ENCODE measurements at places on chromosomes 16 and 17. TPM values are rescaled to one million over a fixed set of nuclear protein-coding genes. Genes with fewer than 3 reads are reported as not detected.

- DNase-seq, result no peak
These were observed 12.4 kb downstream of the SLFN11 start for GRCh38 chr17:35361027-35361426.

- no peak for DNase-seq
These were observed 45.7 kb downstream of the FZD2 start for GRCh38 chr17:44602970-44603369.

- DNase-seq, result peak; percentile 55
These were observed 43.5 kb downstream of the ST3GAL2 start for GRCh38 chr16:70395345-70395901.

DNA sequence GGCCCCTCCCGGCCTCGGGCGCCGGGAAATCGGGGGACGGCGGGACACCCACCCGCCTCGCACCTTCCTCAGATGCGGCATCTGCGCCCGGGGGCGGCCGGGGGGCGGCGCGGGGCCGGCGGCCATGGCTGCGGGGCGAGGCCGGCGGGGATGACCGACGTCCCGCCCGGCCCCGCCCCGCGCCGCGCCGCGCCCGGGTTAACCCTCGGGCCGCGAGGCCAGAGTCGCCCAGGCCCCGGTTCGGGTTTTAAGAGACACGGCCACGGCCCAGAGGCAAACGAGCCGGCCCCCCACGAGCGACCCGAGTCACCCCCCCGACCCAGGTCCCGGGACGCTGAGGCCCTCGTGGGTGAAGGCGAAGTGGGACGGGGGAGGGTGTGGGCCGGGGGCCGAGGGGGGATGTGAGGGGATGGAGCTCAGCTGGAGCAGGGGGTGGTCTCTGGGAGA lies at the start of gene RGS11:
RGS11 (minus strand) TSS at position 159 of the 447 bp plus-strand sequence; CDS start at position 126, 33 bp downstream.
- no peak for DNase-seq

DNA sequence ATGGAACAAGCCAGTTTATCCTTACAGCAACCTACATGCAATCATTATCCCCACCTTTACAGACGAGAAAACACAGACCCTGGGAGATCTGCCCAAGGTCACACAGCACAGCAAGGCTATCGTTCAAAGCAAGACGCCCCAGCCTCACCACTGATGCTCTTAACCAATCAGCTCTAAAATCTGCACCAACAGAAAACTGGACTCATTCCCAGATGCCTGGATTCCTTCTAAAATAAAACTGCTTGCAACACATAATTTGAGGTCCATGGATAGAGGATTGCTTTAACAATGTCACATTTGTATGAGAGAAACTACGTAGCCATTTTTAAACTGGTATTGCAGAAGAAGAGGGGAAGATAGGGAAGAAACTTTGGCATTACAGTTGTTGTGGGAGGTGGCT lies 6.8 kb downstream of the COTL1 start:
- DNase-seq, result no peak

GRCh38 chr16:28324887-28325279 lies 32.6 kb downstream of the SBK1 start:
- DNase-seq, result no peak

DNA sequence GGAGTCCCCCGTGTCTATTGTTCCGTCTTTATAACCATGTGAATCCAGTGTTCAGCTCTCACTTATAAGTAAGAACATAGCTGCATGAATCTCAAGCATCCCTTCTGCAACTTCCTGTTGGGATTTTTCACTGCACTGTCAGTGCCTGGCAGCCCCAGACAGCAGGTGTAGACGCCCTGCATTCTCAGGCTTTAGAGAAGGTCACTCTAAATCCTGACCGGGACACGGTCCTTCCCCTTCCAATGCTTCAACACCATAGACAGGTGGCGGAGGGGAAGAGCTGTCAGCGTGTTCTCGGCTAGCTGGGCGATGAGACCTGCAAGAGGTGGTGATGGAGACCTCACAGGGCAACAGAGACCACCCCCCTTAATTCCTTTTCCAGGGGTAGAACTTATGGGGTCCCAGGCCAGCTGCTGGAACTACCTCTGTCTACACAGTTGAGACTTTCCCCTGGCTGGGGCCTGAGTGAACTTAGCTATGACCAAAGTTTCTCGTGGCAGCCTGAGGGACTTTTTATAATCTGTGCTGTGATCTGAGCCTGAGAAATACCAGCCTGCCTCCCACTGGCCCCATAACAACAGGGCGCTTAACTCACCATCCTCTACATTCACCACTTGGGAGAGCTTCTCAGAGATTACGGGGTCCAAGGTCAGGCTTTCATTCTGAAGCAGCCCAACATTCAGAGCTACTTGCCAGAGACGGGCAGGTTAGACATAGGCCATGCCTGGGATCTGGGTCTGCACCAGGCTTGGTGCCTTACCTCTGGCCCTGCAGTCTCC lies 143.2 kb upstream of the TNRC6C start:
- DNase-seq, result no peak

GRCh38 chr17:70716551-70716950 lies 547.2 kb downstream of the KCNJ2 start:
- no peak for DNase-seq

DNA sequence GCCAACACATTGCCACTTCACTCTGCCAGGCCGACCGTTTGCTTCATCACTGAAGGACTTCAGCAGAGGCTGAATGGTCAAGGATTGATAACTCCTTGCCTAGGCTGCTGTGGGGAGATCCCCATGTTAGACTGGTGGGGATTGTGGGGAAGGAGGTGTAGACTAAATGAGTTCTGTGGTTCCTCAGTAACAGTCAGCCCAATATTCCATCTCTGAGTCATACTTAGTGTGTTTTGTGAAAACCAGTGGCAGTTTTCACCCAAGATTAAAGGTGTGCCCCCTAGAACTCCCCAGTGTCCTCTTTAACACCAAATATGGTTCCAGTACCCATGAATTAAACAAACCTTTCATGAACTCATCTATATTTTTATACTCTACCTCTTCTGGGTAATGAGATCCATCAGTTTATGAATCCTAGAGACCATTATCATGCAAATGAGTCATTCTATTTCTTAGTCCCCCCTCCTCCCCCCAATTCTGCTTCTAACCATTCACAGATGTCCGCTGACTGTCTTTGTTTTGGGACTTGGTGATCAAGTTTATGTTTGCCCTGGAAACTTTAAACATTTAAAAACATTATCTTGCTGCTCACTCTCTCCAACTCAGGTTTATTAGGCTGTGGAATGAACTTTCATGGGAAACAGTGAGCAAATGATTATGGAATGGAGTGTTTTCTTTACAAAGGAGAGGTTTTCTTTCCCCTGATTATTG lies 66.8 kb upstream of the GAS7 start:
- DNase-seq, result no peak

GRCh38 chr17:37025847-37026530 lies 77.2 kb downstream of the AATF start:
- no peak for DNase-seq

DNA sequence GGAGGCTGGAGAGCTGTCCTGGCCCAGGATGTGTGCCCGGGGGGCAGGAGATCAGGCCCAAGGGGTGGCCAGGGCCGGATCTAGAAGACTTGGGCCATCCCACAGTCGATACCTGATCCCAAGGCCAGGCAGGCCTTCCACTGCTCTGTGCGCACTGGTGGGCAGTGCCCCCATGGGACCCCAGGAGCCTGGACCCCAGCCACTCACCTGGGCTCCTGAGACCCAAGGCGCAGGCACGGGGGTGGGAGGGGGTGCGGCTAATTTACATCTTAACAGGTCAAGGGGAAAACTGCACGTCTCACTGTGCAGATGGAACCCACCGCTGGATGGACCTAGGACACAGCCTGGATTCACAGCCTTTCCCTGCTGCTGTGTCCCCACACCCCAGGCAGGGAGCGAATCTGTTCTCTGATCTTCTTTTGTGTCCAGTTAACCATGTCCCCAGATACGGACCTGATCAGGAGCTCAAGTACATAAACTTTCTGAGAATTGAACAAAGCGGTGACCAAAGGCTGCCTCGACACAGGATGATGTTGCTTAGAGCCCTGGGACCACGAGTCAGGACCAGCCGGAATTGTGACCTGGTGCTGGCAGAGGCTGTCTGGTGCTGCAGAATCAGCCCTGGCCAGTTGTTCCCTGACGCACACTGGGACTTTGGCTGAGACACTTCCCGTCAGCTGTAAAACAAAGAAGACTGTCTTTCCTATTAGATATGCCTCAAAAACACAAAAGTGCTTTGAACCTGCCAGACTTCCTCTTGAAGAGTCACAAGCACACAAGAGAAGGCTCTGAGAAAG lies 60.6 kb downstream of the TNFRSF13B start:
- DNase-seq, result peak; percentile 61

- no peak for DNase-seq
These were observed 173.1 kb downstream of the SEC14L1 start for GRCh38 chr17:77313831-77314230.

- DNase-seq, result no peak
These were observed 7.0 kb upstream of the SPATA20 start for GRCh38 chr17:50539762-50540559.

DNA sequence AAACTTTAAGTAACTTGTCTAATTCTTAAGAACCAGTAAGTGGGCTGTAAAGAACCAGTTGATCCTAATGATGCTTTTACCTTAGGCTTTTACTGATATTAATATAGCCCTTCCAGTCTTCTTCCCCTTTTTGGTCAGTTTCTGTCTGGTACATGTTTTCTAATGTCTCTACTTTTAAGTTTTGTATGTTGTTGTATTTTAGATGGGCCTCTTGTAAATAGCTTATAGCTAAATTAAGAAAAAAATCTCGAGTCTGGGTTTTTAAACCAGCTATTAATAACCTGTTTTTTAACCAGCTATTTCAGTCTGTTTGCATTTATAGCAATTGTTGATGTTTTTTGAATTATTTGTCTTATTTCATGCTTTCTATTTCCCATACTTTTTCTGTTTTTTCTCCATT lies 79.0 kb downstream of the PITPNC1 start:
- DNase-seq, result no peak

DNA sequence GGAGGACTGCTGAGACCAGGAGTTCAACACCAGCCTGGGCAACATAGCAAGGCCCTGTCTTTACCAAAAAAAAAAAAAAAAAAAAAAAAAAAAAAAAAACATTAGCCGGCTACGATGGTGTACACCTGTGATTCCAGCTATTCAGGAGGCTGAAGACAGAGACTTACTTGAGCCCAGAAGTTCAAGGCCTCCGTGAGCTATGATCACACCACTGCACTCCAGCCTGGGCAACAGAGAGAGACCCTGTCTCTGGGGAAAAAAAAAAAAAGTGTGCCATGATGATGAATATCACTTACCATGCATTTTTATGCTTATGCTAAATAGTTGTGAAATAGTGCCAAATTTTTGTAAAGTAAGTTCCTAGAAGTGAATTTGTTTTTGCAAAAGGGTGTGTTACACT lies 197.0 kb downstream of the LGALS9B start:
- no peak for DNase-seq

GRCh38 chr16:88359008-88359407 lies 23.8 kb upstream of the ZNF469 start:
- DNase-seq, result no peak

GRCh38 chr16:54140057-54140787 lies 146.4 kb downstream of the IRX3 start:
- no peak for DNase-seq

DNA sequence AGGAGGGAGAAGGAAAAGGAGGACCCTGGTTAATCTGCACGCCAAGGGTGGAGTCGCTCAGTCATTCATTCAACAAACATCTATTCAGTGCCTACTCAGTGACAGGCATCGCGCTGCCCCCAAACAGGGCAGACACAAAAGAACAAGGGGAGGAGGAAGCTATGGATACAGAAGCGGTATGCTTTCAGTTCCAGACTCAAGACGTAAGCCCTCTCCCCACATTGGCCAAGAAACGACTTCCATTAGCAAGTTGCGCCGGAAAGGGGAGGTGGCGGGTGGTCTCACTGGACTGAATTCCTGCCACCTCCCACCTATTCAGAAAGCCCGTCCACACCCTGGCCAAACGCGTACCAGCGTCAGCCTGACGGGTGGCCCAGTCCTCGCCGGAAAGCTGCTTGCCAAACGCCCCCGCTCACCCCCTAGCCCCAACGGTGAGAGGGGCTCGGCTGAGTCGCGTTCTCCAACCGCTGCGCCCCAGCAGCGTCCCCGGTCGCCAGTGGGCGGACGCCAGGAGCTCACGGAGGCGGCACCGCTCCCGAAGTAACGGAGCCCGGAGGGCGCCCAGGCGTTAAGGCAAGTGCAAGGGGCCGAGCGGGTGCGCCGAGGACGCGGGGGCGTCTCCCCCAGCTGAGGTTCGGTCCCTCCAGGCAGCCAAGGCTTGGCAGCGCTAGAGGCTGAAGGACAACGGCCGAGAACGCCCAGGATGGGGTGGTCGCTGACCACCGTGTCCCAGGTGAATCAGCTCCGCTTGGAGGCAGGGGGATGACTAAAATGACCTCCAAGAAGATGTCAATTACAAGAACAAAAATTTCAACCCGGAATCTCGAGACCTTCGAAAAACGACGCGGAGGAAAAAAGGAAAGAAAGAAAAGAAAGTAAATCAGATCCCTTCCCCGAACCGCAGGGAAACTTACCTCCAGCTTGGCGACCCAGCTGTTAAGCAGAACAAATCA lies 470.7 kb downstream of the SOX9 start:
- peak; percentile 6 for DNase-seq

- no peak for DNase-seq
These were observed 192.1 kb upstream of the KIF2B start for GRCh38 chr17:53630638-53631037.

GRCh38 chr17:81902653-81903414 lies 796 bp downstream of the NPB start:
- no peak for DNase-seq

GRCh38 chr16:24163935-24164334 lies 92.2 kb upstream of the CACNG3 start:
- DNase-seq, result no peak

DNA sequence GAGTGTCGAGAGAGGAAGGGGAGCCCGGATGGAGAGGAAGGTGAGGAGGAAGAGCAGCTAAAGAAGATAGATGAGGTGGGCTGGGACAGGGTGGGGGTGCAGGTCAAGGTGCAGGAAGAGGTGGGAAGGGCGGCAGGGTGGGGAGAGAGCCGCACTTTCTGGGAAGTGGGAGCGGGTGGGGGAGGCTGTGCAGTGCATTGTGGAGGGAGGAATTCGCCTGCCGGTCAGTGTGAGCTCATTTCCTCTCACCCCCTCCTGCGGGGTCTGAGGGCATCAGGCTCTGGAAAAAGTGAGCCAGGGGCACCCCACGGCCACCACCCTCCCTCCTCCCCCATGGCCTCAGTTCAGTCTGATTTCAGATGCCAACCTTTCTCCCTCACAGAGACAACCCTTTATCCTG lies 2.5 kb upstream of the ARHGAP23 start:
- DNase-seq, result no peak

- no peak for DNase-seq
These were observed 4.3 kb downstream of the UBE2Z start for GRCh38 chr17:48912476-48912875.

SLC5A11 gene
- total RNA-seq, result 0.20 TPM

PERCC1 gene
- total RNA-seq, result 0.96 TPM

TBC1D3G gene
- not detected for total RNA-seq

CYBA gene
- total RNA-seq, result 1,051 TPM

TTLL6 gene
- not detected for total RNA-seq

SECTM1 gene
- 3.6 TPM for total RNA-seq

TGFB1I1 gene
- 1.3 TPM for total RNA-seq

UMOD gene
- not detected for total RNA-seq

ZFP1 gene
- total RNA-seq, result 9.0 TPM

CPHXL2 gene
- not detected for total RNA-seq

CCDC78 gene
- 6.2 TPM for total RNA-seq
